Endothelial cell (in vitro differentiated cells): ENCODE measurements at places on chromosomes 5 and 9.
A peak's percentile ranks its signal among the peaks of the same experiment; 100 is the strongest.

GRCh38 chr5:117587111-117587510, 1012.5 kb upstream of the SEMA6A start:
- no peak for DNase-seq

- DNase-seq, result no peak
Observed at GRCh38 chr9:120914953-120915352, 11.6 kb downstream of the TRAF1 start.

- DNase-seq, result no peak
Observed at GRCh38 chr5:118270526-118270925, 717.8 kb downstream of the DTWD2 start.

DNA sequence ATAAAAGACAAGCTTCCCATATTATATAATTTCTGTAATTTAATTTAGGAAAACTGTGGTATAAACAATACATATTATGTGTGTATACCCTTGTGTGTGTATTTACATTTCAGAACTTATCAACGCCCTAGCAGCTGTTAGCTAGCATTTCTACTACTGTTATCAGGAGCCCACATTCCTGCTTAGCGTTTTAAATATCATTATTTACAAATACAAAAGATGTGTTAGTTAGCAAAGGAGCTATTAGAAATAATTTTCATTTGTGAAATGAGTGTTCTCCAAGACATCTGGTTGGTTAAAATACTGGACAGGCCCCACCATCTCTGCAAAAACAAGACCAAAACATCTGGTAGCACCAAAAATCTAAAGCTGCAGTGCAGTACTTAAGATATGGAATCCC, 48.0 kb downstream of the EPB41L4A start:
- DNase-seq, result no peak

DNA sequence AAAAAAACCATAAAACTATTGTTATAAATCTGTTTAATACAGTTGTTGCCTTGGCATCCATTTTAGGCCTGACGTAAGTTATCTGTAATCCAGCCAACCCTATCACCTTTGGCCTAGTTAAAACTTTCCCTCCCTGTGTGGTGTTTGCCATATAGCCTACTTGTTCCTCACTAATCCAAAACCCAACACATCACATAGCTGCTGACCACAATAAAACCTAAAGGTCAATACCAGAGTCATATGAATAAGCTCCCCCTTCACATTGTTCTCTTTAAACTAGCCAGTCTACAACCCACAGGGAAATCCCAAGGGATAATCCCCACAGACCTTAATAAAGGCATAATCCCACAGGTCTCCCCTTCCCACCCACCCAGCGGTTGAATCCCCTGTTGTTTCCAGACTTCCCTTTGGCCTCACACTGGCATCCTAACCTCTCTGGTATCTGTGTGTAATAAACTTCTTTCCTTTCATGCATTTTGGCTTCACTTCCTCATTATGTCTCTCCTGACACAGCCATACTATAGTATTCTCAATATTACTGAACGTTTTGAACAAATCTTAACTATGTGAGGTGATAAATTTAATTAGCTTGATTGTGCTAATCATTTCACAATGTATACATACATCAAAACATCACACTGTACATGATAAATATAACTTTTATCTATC, 50.8 kb downstream of the DTWD2 start:
- DNase-seq, result no peak

DNA sequence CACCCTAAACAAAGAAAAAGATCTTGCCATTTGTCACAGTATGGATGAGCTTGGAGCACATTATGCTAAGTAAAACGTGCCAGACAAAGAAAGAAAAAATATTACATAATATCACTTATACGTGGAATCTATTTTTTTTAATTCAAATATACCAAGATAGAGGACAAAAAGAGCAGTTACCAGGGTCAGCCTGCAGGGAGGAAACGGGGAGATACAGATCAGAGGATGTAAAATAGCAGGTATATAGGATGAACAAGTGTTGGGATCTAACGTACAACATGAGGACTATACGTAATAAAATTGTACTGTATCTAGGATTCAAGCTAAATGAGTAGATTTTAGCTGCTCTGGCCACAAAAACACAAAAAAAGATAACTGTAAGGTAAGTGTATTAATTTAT, 247.5 kb downstream of the TMEM161B start:
- DNase-seq, result no peak

DNA sequence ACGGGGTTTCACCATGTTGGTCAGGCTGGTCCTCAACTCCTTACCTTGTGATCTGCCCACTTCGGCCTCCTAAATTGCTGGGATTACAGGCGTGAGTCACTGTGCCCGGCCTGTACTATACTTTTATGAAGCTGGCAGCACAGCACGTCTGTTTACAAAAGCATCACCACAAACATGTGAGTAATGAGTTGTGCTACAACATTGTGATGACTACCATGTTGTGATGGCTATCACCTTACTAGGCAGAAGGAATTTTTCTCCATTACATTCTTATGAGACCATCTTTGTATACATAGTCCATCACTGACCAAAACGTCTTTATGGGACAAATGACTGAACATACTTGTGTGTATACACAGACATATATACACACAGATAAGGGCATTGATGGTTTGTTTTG, 1019.0 kb downstream of the CDH18 start:
- DNase-seq, result no peak

- DNase-seq, result no peak
Observed at GRCh38 chr9:81150016-81150625, 539.2 kb downstream of the TLE1 start.

DNA sequence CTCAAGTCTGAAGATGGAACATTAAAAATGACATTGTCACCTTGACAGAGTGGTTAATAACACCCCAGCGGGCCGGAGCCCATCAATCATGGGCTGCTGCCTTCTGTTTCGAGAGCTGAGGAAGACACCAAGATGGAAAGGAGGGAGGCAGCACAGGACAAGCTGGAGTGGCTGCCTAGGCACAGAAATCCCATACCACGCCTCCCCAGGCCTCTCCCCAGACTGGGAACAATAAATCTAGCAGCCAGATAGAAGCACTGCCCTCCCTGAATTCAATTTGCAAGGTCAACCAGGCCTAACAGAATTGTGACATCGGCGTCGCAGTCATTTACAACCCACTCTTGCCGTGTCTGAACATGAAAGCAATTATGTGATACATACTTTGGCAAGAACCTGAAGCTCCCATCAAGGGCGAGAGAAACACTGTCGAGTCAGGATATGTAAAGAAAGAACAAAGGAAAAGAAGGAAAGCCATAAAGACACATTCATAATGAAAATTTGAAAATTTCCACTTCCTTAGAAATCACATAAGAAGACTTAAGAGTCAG, 35.4 kb upstream of the ZNF354A start:
- no peak for DNase-seq

DNA sequence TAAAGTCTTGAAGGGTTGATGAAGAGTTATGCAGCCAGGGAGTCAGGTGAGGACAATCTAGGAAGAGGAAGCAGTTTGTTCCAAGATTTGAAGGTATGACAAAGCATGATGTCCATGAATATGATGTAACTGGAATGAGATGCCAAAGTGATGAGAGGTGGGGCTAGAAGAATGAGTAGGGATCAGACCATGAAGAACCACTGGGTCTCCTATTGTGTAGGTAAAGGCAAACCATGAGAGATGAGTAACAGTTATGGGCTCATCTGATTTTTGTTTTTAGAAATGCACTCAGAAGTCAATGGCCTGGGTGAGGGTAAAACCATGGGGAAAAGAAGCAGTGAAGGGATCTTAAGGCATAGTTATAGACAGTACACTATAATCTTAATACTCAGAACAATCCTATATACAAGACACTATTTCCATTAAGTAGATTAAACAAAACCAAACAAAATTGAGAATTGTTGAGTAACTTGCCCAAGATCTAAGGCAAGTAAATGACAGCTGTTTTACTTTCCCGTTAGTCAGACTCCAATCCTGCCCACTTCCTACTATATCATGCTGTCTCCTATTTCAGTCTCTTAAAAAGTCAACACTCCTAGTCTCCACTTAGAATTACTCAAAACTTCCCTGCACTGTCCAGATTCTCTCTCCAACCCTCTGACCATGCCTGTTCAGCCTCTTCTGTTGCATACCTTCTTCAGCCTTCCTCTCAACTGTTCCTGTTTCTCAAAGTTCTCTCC, 393.8 kb upstream of the MEF2C start:
- DNase-seq, result no peak

DNA sequence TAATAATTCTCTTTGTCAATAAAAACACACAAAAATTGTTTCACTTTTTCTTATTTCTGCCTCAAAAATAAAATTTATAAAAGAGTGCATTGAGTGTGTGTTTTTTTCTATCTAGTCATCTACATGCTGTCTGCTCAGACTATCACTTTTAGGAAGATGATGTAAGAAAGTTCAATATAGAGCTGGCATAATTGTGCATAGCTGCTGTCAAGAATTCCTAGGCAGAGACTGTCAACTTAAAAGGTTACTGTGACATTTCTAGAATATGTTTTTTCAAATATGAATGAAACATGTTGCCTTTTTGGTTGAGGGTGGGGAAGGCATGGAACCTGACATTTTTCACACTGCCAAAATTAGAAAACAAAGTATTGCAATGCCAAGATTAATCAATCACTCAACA, 172.3 kb downstream of the CDH10 start:
- DNase-seq, result no peak

GRCh38 chr9:88739373-88739772, 204.4 kb downstream of the NXNL2 start:
- DNase-seq, result no peak

DNA sequence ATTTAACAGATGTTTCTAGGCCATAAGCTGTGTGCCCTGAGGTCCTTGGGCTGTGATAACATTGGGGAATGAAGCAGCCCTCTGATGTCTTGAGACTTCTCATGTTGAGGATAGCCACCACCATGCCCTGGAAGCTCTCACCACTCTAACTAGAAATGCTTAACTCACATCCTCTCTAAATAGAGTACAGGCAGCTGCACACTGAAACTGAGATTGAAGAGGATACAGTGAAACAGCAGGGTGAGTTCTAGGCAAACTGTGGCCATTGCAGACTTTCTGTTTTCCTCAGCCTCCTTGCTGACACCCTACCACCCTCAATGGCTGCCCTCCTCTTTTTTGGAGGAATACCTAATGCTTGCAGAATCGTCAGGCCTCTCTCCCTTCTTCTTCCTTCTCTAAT, 22.4 kb downstream of the UTP15 start:
- no peak for DNase-seq

DNA sequence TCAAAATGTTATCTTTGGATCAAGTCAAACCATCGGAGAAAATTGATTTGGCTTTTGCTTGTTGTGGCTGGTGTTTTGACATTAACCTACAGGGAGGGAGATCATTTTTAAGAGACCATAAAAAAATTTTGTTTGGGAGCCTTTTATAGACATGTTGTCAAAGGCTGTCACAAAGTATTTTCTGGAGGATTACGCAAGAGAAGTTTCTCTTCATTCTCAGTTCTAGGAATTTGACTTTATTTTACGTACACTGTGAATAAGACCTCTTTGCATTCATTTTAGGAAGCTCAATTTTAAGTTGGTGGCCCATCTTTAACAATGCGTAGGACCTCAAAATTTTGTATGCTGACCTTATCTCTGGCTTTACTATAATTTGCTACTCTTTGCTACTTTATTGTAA, 50.2 kb upstream of the SLC44A1 start:
- DNase-seq, result no peak

GRCh38 chr9:73183917-73184861, 32.5 kb downstream of the ANXA1 start:
- no peak for DNase-seq

DNA sequence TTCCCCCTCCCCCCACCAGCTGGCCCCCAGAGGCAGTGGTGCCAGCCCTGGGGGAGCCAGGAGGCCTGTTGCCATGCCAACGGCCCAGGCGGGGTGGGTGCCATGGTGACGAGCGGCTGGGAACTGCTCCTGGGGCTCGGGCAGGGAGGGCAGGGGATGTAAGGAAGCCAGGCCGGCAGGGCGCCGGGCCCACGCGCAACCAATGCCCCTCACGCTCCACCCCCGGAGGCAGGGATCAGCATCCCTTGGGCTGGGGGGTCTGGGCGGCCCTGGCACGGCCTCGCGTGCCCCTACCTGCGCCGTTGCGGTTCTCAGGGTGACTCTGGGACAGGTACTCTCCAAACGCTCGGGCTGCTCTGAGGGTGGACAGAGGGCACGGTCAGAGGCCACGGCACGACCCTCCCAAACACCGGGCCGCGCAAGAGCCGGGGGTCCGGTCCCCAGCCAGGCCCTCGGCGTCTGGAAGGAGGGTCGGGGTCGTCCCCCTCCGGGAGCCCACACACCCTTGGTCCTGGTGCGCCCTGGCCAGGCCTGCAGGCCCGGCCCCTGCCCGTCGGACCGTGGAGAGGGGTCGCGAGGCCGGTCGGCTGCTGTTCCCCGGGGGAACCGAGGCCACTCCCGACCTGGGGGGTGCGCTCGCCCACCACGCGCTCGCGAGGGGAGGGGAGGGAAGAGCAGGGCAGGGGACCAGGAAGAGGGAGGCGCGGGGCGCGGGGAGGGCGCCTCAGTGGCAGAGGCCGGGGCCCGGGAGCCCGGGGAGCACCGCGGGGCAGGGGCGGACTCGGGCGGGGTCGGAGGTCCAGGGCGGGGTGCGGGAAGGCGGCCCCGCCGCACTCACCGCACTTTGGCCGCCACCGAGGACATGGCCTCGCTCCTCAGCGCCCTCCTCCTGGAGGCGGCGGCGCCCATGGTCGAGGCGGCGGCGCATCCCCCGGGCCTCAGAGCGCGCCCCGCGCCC, 661 bp downstream of the NSMF start:
- DNase-seq, result peak; percentile 23

DNA sequence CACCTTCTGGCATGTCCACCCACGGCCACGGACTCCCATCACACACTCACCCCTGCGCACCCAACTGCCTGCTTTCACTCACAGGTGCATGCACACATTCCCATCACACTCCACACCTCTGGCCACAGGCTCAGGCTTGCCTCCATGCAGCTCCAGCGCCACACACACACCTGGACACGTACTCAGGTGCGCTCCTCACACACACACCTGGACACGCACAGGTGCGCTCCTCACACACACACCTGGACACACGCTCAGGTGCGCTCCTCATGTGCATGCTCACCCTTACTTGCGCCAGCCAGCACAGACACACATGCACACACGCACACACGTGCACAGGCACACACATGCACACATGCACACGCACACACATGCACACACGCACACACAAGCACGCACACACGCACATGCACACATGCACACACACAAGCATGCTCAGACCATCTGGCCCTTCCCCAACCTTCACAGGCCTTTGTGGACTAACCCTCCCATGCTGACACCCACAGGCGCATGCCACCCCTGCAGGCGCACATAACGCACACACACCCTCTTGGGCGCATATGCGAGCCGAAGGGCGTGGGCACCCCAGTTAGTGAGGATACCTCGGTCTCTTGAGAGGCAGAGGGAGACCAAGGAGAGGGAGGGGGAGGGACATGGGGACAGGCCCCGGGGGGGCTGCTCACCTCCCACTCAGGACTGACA, 8.3 kb downstream of the GRIN1 start:
- DNase-seq, result no peak
